ENCODE measurements at places on chromosomes 16 and 17.

DNA sequence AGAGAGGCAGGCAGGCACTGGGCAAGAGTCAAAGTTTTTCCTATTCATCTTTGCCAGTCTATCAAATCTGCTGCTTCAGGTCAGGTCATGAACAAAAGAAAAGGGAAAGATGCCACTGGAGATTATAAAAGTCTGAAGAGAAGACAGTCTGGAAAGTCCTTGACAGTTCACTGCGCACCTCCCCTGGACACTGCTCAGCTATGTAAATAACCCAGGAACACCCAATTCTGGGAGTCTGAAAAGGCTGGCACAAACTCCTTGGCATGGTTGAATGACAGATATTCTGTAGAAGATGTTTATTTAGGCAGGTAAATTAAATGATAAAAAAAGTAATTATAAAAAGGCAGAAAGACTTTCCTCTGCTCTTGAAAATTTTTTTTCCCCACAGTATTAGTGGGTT lies 5.2 kb upstream of the CORO6 start:
- no peak for DNase-seq

DNA sequence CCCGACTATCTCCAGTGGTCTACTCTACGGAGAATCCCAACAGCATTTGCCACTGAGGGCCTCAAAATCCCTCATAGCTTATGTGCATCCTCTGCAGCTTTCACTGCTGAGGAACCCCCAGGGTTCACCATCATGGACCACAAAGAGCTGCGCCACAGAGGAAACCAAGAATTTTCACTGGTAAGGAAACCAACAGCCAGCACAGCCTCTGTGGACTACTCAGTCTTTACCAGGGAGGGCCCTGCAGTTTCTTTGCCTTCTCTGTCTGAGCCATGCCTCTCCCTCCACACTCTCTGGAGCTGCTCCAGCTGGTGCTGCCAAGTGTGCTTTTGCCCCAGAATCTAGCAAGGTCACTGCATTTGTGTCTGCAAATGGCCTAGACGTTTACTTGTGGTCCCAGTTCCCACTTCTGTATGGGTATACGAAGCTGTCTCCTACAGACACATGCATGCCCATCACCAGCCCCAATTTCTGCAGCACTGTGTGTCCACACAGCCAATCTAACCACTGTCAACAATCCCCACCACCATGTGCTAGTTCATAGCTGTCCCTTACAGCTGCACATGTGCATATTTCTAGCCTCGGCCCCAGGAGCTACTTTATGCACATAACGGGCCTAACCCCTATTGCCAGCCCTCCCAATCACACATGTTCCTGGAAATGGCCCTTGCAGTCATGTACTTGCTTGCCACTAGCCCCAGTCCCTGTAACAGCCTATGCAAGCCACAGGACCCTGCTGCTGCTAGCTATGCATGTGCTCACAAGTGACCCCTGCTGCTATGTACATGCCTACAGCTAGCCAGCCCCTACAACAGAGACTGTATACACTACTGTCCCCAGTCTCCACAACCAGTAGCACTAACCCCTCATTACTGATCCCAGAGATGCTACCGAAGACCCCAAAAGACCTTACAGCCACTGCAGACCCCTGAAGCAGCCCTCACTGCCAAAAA lies 1437.4 kb downstream of the CDH11 start:
- DNase-seq, result no peak

DNA sequence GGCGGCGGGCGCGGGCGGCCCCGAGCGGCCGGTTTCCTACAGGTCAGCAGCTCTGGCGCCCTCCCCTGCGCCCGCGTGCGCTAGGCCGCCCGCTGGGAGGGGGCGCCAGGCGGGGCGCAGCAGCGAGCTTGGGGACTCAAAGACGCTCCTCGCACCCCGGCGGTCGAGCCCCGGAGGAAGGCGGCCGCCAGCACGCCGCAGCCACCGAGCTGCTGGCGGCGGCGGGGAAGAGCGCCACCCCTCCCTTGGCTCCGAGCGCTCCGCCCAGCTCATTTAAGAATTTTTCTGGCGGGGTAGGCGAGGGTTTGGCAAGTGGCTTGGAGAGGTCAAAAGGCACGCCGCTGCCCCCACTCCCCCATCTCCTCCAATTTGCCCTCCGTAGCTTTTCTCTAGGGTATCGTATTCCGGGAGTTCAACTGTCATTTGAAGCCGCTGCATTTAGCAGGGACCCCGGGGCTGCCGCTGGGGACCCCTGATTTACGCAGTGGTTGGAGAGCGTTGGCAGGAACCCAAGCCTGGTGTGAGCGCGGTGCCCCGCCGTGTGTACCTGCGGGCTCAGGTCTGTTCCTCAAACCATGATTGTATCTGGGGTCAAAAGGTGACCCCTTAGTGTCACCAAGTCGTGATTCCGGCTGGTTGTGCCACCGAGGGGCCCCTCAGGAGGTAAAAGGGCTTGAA lies 59.5 kb upstream of the GSE1 start:
- no peak for DNase-seq

- DNase-seq, result no peak
Measured at GRCh38 chr17:63934183-63935112, 2.3 kb upstream of the CD79B start.

GRCh38 chr16:7422036-7422888 lies 89.6 kb downstream of the RBFOX1 start:
- no peak for DNase-seq

- DNase-seq, result no peak
Measured at GRCh38 chr17:62140836-62141235, 75.8 kb upstream of the MED13 start.

- no peak for DNase-seq
Measured at GRCh38 chr17:12536472-12536871, 129.2 kb upstream of the MYOCD start.

All from right renal pelvis (tissue), 4 donors.